ENCODE measurements at places on chromosomes 5 and 9.

GRCh38 chr5:178986326-178986960, 8.7 kb downstream of the GRM6 start:
- DNase-seq = no peak

- no peak for DNase-seq
Measured at GRCh38 chr5:172683645-172684471, 42.8 kb downstream of the NEURL1B start.

DNA sequence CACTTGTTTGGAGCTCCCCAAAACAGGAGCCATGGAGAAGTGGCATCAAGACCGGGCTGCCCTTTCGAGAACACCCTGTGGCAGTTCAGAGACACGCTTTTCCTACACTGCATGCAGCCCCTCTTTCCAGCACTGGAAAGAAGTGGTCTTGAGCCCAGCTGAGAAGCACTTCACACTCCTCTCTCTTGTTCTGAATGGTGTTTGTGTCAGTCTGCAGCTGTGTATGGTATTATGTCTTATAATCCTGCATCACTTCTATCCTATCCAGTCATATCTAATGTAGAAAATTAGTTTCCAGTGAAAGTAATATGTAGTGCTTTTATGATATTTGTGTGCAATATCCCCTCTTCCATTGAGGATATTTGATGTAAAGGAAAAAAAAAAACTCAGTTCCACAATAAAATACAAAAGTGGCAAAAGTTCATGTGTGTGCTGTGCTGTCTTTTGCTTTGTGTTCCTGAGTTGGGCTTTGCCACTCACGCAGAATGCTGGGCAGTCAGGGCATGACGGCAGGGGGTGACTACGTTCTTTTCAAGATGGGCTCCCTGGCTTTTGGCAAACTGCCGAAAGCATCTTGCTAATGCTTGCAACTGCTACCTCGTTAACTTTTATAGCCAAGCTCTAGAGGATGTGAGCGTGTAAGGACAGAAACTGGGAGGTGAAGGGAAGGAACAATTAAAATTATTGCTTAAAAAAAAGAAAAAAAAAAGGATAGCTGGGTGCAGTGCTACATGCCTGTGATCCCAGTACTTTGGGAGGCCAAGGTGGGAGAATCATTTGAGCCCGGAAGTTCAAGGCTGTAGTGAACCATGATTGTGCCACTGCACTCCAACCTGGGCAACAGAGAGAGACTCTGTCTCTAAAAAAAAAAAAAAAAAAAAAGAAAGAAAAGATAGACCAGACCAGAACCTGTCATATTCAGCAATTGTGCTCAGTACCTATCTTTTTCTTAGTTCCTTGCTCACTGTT, 102.2 kb downstream of the MAP1B start:
- no peak for DNase-seq

GRCh38 chr9:17528859-17529258, 50.0 kb upstream of the SH3GL2 start:
- DNase-seq = no peak

DNA sequence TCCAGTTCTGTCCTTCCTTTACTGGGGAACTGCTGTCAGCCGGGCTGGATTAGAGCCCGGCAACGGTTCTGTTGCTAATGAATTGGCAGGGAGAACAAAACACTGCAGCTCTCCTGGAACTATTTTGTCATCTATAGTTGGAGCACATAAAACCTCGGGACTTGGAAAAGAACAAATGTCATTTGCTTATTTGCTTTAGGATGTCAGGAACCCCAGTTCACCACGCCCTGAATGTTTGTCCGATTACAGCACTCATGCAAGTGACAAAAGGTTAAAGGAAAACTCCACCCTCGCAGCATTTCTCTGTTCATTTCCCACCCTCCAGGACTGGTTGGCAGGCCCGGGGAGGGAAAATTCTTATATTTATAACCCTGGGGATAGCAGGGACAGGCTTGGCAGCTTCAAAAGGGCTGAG, 66.4 kb upstream of the PLPP1 start:
- DNase-seq = peak; percentile 47

DNA sequence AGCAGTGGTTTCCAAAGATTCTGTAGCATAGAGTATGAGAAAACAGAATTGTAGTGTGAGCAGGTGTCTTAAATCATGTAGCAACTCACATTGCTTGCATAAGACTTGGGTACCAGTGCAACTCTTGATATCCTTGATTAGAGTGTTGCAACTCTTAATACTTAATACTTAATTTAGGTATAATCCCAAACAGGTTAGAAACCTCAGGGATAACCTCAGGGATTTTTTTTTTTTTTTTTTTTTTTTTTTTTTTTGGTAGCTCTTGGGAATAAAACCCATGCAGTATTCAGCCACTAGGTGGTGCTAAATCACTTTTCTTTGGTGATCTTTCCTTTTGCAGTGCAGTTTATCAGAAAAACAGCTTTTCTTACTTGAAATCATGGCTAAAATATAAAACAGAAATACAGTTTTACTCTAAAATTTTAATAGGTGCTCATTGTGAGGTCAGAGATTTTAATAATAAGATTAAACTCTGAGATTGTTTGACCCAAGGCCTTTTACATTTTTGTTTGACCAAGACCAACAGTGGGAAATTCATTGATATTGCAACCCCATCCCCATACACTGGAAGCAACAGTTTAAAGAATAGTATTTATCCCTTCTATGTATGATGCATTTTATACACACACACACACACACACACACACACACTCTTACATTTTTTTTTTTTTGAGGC, 55.3 kb downstream of the ERAP1 start:
- DNase-seq = peak; percentile 65

- no peak for DNase-seq
Measured at GRCh38 chr5:105917189-105917588, 1753.5 kb downstream of the EFNA5 start.

DNA sequence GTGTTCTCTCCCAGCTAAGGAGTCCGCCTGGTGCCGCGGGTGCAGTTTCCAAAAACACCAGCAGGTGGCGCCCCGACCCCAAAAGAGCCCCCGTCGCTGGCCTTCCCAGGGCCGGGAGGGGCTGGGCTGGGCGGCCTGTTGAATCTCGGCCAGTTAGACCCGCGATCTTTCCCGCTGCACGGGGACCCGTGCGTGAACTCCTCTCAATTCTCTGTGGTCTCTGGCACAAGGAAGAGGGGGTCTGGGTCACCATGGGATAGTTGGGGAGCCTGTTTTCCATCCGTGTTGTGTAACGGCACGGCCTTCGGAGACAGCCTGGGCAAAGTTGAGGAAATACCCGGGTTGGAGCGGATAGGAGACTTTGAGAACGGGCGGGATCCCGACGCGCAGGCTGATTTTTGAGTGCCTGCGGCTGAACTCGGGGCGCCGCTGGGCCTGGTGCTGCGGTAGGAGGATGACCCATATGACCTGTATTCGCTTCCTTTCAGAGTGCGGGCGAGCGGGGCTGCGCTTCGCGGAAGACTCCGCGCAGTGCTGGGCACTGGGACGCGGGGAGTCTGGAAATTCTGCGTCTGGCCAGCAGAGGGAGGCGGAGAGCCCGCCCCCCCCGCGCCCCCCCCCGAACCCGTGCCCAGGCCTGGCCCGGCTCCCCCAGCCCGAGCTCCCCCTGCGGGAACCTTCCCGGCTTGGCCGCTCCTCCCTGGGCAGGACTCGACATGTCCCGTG, 7.9 kb upstream of the PSD2 start:
- DNase-seq = peak; percentile 96

- no peak for DNase-seq
Measured at GRCh38 chr5:134028496-134028895, 23.7 kb upstream of the VDAC1 start.

GRCh38 chr9:16344343-16344742, 526.1 kb downstream of the BNC2 start:
- DNase-seq = no peak

- DNase-seq = no peak
Measured at GRCh38 chr5:132876020-132876759, 2.7 kb downstream of the LEAP2 start.

DNA sequence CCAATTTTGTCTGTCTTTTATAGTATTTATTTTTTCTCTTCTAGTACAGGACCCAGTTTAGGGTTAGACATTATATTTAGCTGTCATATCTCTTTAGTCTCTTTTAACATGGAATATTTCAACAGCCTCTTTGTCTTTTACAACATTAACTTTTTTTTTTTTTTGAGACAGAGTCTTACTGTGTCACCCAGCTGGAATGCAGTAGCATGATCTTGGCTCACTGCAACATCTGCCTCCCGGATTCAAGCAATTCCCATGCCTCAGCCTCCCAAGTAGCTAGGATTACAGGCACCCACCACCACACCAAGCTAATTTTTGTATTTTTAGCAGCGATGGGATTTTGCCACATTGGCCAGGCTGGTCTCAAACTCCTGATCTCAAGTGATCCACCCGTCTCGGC, 90.1 kb downstream of the ADAMTS6 start:
- DNase-seq = no peak

GRCh38 chr5:81778642-81779041, 27.7 kb upstream of the SSBP2 start:
- no peak for DNase-seq

DNA sequence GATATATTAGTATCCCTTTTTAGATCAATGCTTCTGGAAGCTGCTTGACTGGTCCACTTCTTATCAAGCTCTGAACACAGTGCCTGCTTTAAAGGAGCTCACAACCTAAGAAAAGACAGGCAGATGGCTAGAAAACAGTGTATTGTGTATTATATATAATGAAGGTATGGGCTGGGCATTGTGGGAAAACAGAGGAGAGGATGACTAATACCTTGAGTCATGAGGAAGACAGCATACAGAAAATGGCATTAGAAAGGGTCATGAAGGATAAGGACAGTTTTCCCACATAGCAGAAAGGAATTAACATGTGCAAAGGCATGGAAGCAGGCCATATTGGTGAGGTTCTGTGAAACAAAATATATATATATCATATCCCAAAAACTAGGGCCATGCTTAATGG, 309.6 kb downstream of the MLLT3 start:
- DNase-seq = no peak

GRCh38 chr9:133263557-133263956, 11.4 kb downstream of the ABO start:
- DNase-seq = no peak

- no peak for DNase-seq
Measured at GRCh38 chr9:110745676-110746075, 77.1 kb downstream of the MUSK start.

GRCh38 chr9:708551-709432, 132.7 kb upstream of the DMRT1 start:
- DNase-seq = no peak
